A549 treated with ZK216348 at 1 μM for 4 hours (cell line): ENCODE measurements at places on chromosomes 16 and 17. TPM values are rescaled to one million over a fixed set of nuclear protein-coding genes. Genes with fewer than 3 reads are reported as not detected.

PDIA2 gene
- total RNA-seq, result 0.20 to 0.84 TPM (median 0.73 TPM) in 5 replicates

TSEN54 gene
- total RNA-seq, result 23.5 to 45.7 TPM (median 41.5 TPM) in 5 replicates

KCNH4 gene
- 0.18 to 0.48 TPM (median 0.33 TPM) in 5 replicates for total RNA-seq

PRSS22 gene
- 1.0 to 2.5 TPM (median 1.6 TPM) in 5 replicates for total RNA-seq

CHST5 gene
- 0.08 TPM in 1 of 5 replicates, not detected in the others for total RNA-seq

CDK5R1 gene
- total RNA-seq, result 3.6 to 4.2 TPM (median 3.8 TPM) in 5 replicates

METTL2A gene
- total RNA-seq, result 26.1 to 31.7 TPM (median 29.0 TPM) in 5 replicates

TNFSF12 gene
- total RNA-seq, result 7.8 to 14.5 TPM (median 12.5 TPM) in 5 replicates

SPIRE2 gene
- 5.1 to 10.1 TPM (median 8.1 TPM) in 5 replicates for total RNA-seq

NTN1 gene
- total RNA-seq, result 0.37 to 0.55 TPM (median 0.43 TPM) in 5 replicates

SCN4A gene
- total RNA-seq, result 0.01 to 0.11 TPM (median 0.07 TPM) in 4 of 5 replicates, not detected in the other

HOXB9 gene
- total RNA-seq, result 7.3 to 8.2 TPM (median 7.8 TPM) in 5 replicates

NETO2 gene
- 81.1 to 100 TPM (median 87.2 TPM) in 5 replicates for total RNA-seq

NPIPA3 gene
- 1.3 to 2.3 TPM (median 1.8 TPM) in 5 replicates for total RNA-seq

CACNA1G gene
- total RNA-seq, result 1.9 to 5.0 TPM (median 4.9 TPM) in 5 replicates

VAT1L gene
- total RNA-seq, result not detected in 5 replicates

EPX gene
- total RNA-seq, result not detected in 5 replicates

SCNN1G gene
- 0.37 to 0.56 TPM (median 0.52 TPM) in 5 replicates for total RNA-seq

GJD3 gene
- 0.73 to 1.6 TPM (median 0.88 TPM) in 5 replicates for total RNA-seq

PRAC1 gene
- not detected in 5 replicates for total RNA-seq

NAT9 gene
- total RNA-seq, result 46.7 to 59.5 TPM (median 57.8 TPM) in 5 replicates

ZPBP2 gene
- not detected in 5 replicates for total RNA-seq

SLC4A1 gene
- total RNA-seq, result 0.12 TPM in 1 of 5 replicates, not detected in the others

TEX14 gene
- total RNA-seq, result 0.06 to 0.21 TPM (median 0.13 TPM) in 4 of 5 replicates, not detected in the other

EPN3 gene
- 0.16 to 0.28 TPM (median 0.20 TPM) in 4 of 5 replicates, not detected in the other for total RNA-seq

SULT1A1 gene
- total RNA-seq, result 4.8 to 6.1 TPM (median 5.5 TPM) in 5 replicates

ABCC11 gene
- total RNA-seq, result 0.12 to 0.22 TPM (median 0.17 TPM) in 4 of 5 replicates, not detected in the other

CIITA gene
- total RNA-seq, result 0.08 to 0.16 TPM (median 0.16 TPM) in 3 of 5 replicates, not detected in the others

TRIM25 gene
- 55.7 to 81.4 TPM (median 66.0 TPM) in 5 replicates for total RNA-seq

TMEM220 gene
- total RNA-seq, result 1.4 to 4.1 TPM (median 2.5 TPM) in 5 replicates

TEFM gene
- total RNA-seq, result 17.1 to 34.0 TPM (median 20.9 TPM) in 5 replicates

HS3ST2 gene
- total RNA-seq, result not detected in 5 replicates

TERB1 gene
- not detected in 5 replicates for total RNA-seq

WNT3 gene
- 3.8 to 5.2 TPM (median 4.8 TPM) in 5 replicates for total RNA-seq

MAP3K14 gene
- total RNA-seq, result 32.2 to 70.8 TPM (median 53.5 TPM) in 5 replicates

KRTAP1-5 gene
- total RNA-seq, result not detected in 5 replicates

SYNGR3 gene
- total RNA-seq, result 4.4 to 8.7 TPM (median 8.3 TPM) in 5 replicates
